PC-9 (cell line): ENCODE measurements at places on chromosomes 3 and 15. TPM values are rescaled to one million over a fixed set of nuclear protein-coding genes. Genes with fewer than 3 reads are reported as not detected.

LARP6 gene
- 31.2 and 33.4 TPM in 2 replicates for total RNA-seq

THAP10 gene
- 4.2 and 5.5 TPM in 2 replicates for total RNA-seq

CCK gene
- 2.1 and 2.7 TPM in 2 replicates for total RNA-seq

C15orf62 gene
- 0.23 and 0.33 TPM in 2 replicates for total RNA-seq

FSIP1 gene
- total RNA-seq = 0.63 and 1.2 TPM in 2 replicates

GUCA1C gene
- not detected in 2 replicates for total RNA-seq

WDR93 gene
- total RNA-seq = 1.1 and 1.8 TPM in 2 replicates

SLC22A14 gene
- total RNA-seq = not detected in 2 replicates

ATP13A4 gene
- total RNA-seq = 0.22 TPM in 1 of 2 replicates, not detected in the other

OPA1 gene
- 105 and 120 TPM in 2 replicates for total RNA-seq

MRAS gene
- 2.4 TPM in 2 replicates for total RNA-seq

GALNT15 gene
- not detected in 2 replicates for total RNA-seq

BCHE gene
- not detected in 2 replicates for total RNA-seq

ZIC1 gene
- total RNA-seq = not detected in 2 replicates

INSYN1 gene
- total RNA-seq = not detected in 2 replicates

ST3GAL6 gene
- total RNA-seq = 5.4 and 6.6 TPM in 2 replicates

DNA sequence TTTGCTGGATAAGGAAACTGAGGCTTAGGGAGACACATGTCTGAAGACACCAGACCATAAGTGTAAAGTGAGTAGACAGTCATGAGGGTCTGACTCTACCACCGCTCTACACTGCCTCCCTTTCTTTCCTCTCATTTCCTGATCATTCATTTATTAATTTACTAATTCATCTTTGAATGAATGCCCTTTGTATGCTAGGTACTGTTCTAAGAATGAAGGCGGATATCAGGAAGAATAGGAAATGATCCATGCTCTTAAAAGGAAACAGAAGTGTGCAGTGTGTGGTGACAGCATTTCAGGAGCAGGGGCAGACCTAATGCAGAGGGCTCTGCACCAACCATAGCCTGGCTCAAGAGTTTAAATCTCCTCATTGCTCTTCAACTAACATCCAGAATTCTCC lies 31.8 kb upstream of the PSMD6 start:
- no peak for DNase-seq

GRCh38 chr3:52891615-52892081 lies 5.7 kb downstream of the STIMATE start:
- DNase-seq = no peak

DNA sequence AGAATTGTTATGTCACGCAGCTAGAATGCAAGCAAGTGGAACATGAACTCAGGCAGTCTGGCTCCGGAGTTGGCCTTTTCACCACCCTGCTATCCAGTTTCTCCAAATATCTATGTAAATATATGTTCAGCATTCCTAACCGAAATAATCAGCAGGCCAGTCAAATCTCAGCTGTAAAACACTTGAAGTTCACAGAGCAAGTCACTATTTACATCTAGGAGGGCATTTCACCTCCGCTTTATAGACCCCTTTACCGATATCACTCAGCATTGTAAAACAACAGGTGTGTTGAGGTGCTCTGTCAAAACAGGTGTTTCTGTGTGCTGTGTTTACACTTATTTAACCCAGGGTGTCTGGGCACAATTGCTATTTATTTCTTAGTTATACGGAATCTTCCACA lies 12.2 kb upstream of the HES1 start:
- no peak for DNase-seq

GRCh38 chr15:37209041-37209363 lies 108.7 kb upstream of the MEIS2 start:
- DNase-seq = no peak

DNA sequence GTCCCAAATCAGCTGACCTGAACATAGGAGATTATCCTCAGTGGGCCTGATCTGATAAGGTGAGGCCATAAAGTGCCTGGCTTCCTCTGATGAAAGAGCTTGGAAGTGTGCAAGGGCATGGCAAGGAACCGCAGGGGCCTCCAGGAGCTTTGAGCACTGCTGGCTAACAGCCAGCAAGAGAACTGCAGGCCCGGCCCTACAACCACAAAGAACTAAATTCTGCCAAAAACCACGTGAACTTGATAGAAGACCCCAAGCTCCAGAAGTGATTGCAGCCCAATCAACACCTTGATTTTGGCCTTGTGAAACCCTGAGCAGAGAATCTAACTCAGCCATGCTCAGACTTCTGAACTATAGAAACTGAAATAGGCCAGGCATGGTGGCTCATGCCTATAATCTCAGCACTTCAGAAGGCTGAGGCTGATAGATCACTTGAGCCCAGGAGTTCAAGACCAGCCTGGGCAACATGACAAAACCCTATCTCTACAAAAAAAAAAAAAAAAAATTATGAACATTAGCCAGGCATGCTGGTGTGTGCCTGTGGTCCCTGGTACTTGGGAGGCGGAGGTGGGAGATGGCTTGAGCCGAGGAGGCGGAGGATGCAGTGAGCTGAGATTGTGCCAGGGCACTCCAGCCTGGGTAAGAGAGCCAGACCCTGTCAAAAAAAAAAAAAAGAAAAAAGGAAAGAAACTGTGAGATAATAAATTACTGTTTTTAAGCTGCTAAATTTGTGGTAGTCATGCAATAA lies 7.7 kb upstream of the DIS3L start:
- no peak for DNase-seq

DNA sequence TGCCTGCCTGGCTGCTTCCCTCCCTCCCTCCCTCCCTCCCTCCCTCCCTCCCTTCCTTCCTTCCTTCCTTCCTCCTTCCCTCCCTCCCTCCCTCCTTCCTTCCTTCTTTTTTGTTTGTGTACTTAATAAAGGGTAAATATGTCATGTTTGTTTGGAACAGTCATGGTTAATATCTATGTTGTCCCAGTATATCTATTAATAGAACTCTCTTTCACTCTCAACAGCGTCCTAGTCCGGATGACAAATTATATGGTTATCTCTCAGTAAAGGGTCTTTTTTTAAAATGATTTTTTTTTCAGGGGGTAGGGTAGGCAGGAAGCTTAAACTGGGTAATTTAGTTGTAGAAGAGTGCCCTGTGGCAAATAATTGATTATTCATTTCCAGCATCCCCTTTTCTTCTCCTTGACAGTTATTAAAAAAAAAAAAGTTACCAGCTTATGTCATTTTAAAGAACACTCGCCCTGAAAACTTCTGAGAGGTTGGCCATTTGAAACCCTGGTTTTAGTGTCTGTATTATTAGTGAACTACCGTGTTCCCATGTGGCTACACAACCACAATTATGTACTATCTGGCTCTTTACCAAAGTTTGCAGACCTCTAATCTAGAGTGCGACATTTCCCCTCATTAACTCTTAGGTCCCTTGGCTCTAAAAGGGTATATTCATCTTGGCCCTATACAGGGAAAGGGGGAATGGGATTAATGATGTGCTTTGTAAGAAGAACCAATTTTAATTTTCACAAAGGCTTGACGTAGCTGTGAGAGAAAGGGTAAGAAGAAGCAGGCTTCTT lies 13.7 kb downstream of the TAGLN3 start:
- no peak for DNase-seq

GRCh38 chr3:193980326-193980725 lies 155.6 kb upstream of the HES1 start:
- no peak for DNase-seq

- DNase-seq = no peak
Observed at GRCh38 chr3:79278681-79279080, 489.1 kb downstream of the ROBO1 start.

DNA sequence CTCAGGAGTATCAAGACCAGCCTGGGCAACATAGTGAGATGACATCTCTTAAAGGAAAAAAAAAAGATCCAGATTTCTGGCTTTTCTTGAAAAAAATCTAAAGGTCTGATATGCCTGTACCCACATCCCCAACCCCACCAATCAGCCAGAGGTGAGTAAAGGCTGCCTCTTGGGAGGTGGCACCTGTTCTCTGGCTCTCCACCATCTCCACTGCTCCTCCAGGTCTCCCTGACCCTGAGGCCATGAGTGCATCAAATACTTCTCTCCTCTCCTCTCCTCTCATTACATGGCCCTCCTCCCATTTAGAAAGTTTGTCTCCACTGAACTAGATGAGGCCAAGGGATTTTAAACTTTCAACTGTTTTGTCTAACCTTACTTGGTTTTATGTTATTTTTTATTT lies 5.2 kb downstream of the SIAH2 start:
- no peak for DNase-seq

DNA sequence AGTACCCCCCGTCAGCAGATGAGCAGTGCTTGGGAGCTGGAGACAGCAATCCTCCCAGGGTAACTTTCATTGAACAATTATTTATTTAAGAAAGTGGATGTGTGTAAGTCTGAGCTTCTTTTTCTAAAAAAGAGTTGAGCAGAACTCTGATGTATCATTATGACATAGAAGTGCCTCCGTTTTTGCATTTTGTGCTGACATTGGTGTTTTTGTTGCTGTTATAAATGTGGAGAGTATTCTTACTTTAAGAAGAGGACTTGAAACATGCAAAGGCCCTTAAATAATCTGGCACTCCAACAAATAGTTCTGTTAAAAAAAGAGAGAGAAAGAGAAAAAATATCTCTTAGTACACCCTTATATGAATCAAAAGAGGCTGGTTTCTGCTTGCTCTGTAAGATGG lies 217.1 kb downstream of the AGBL1 start:
- no peak for DNase-seq

- no peak for DNase-seq
Observed at GRCh38 chr3:117439812-117440211, 730.2 kb downstream of the TUSC7 start.

DNA sequence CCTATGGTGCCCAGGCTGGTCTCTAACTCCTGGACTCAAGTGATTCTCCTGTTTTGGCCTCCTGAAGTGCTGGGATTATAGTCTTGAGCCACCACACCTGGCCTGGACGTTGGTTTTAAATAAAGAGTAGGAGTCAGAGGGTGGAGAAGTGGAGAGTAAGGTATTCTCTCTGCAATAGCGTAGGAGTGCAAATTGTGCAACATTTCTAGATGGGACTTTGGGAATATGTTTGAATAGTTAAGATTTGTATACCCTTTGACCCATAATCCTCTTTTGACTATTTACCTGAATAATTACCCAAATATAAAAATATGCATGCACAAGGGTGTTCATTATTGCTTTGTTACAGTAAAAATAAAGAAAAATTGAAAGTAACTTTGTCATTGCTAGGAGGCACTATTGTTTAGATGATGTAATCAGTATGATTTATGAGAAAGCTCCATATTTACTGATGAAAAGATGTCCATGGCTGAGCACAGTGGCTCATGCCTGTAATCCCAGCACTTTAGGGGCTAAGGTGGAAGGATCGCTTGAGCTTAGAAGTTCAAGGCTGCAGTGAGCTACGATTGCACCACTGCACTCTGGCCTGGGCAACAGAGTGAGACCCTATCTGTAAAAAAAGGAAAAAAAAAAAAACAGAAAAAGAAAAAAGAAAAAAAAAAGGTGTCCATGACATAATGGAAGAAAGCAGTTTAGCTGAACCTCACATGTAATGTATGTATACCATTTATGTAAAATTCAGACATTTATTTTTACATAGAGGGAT lies 15.1 kb upstream of the XYLB start:
- DNase-seq = no peak

DNA sequence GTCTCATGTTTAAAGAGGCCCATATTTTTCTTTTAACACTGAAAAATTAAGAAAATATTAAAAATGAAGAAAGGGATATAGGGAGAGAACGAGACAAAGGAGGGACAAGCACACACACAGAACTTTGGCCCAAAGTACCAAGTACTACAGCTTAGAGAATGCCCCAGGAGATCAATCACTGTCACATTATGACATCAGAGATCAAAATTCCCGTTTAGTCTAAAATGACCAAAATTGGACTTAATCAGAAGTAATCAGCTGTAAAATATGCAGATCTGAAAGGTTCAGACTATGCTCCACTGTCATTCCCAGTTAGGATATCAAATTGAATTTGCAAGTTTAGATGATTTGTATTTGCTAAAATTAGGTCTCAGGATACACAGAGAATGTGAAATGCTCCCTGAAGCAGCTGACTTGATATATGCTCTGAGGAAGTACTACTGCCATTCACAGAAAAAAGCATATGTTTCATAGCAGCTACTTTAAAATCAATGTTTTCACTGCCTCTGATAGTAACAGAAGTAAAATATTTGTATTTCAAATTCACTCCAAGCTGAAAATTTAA lies 123.0 kb downstream of the PEAK1 start:
- no peak for DNase-seq

DNA sequence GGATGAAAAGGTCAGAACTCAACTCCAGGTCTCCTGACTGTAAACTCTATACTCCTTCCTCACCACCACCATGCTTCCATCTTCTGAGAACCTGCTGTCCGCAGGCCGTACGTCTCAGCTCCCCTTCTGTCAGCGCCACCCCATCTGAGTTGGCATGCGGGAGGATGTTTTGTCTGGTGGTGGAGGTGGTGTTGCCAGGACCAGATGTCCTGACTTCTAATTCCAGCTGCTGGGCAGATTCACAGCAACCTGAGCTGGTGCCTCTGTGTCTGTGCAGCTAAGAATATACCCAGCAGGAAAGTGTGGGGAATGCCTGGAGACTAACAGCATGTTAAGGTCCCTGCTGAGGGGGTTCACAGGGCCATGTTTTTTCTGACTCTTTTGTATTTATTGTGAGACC lies 23.2 kb downstream of the PLA1A start:
- DNase-seq = no peak

- no peak for DNase-seq
Observed at GRCh38 chr3:156865732-156866131, 39.6 kb downstream of the LEKR1 start.

DNA sequence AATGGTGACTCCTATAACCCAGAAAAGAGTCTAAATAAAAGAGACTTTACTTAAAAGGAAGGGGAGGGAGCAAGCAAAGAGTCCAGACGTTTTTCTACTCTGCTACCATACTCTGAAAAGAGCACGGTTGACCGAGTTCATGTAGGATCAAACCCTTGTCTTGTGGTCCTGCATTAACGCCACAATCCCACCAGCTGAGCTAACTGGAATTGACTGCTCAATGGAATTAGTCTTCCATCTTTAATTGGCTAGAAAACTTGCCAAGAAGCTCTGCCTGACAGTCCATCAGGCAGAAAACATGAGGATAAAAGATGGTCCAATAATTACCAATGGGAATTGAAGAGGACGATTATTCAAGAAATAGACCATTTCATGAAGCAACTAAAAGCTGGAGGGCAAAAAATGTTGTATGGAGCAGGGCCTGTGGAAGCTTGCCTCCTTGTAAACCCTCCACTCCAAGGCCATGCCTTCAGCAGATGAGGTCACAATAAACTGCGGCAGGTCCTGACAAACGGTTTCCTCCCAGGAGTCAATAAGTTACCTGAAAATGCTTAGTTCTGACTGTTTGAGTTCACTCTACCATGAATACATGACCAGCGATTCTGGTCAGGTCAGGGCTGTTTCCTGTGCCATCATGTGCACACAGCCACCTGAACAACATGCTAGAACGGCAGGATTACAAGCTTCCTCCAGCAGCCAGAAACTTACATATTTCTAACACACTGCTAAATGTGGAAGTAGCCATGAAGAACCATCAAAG lies 35.6 kb upstream of the ARHGEF3 start:
- DNase-seq = no peak

DNA sequence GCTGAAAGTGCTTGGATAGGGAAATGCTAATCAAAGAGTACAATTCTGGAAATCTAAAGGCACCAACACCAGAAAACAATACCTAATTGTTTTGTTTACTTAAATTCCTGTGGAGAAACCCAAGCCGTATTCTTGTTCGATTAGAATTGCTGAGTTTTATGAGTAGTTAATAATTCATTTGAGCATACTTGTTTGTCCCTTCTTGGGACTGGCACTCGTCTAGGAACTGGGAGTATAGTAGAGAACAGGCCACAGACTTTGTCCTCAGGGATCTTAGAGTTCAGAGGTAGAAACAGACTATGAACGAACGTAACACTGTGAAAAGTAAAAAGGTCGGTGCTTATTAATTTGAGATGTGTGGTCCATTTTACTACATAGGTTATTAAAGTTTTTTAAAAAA lies 39.4 kb downstream of the ZPLD1 start:
- no peak for DNase-seq

- DNase-seq = peak; percentile 0
Observed at GRCh38 chr3:52742418-52743041, 28.2 kb downstream of the NEK4 start.
